ENCODE measurements at places on chromosomes 3 and 15.

GRCh38 chr15:84659904-84660781 is 2.1 kb upstream of the NMB start:
- no peak for DNase-seq

DNA sequence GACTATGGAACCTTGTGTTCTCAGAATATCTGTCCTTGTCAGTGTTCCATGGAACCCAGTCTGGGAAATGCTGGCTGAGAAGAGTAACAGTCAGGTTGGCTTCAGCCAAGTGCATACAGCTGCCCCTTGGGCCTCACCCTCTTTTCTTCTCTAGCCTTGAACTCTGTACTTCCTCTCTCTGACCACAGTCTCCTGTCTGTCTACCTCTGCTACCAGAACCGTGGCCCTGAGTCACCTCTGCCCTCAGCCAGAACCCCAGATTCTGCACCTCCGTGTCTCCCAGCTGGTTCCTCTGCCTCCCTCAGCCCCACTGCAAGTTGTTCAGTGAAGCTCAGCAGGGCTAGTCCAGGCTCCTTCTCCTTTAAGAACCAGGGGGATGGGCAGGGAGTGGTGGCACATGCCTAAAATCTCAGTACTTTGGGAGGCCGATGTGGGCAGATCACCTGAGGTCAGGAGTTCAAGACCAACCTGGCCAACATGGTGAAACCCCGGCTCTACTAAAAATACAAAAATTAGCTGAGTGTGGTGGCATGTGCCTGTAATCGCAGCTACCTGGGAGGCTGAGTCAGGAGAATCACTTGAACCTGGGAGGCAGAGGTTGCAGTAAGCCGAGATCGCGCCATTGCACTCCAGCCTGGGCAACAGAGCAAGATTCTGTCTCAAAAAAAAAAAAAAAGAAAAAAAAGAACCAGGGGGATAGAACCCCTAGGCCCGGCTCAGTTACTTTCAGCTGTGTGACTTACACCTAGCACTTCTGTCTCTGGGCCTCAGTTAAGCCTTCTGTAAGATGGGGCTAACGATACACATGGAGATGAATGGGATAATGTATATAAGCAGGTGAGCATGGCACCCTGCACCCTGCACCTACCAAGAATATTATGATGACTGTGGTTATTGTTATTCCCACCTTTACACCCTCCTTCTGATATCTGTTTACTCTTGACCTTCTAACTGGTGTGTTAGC is 24.3 kb upstream of the TATDN2 start:
- peak; percentile 51 for DNase-seq

DNA sequence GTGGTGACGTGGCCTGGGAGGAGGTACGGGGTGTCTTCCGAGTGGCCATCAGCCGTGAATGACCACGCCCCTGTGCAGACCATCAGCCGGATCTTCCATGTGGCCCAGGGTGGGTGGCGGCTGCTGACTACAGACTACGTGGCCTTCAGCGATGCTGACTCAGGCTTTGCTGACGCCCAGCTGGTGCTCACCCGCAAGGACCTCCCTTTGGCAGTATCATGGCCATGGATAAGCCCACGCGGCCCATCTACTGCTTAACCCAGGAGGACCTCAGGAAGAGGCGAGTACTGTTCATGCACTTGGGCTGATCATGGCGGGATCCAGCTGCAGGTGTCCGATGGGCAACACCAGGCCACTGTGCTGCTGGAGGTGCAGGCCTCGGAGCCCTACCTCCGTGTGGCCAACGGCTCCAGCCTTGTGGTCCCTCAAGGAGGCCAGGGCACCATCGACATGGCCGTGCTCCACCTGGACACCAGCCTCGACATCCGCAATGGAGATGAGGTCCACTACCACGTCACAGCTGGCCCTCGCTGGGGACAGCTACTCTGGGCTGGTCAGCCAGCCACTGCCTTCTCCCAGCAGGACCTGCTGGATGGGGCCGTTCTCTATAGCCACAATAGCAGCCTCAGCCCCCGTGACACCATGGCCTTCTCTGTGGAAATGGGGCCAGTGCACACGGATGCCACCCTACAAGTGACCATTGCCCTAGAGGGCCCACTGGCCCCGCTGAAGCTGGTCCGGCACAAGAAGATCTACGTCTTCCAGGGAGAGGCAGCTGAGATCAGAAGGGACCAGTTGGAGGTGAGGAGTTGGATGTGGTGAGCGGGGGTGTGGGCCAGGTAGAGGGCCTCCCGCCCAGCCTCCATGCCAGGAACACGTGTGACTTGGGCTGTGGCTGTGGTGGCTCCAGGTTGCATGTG is 178.4 kb downstream of the TBC1D2B start:
- DNase-seq: no peak

GRCh38 chr3:106425026-106425425 is 556.2 kb upstream of the CBLB start:
- DNase-seq: no peak

GRCh38 chr15:67361100-67361499 is 106.5 kb downstream of the IQCH start:
- no peak for DNase-seq

DNA sequence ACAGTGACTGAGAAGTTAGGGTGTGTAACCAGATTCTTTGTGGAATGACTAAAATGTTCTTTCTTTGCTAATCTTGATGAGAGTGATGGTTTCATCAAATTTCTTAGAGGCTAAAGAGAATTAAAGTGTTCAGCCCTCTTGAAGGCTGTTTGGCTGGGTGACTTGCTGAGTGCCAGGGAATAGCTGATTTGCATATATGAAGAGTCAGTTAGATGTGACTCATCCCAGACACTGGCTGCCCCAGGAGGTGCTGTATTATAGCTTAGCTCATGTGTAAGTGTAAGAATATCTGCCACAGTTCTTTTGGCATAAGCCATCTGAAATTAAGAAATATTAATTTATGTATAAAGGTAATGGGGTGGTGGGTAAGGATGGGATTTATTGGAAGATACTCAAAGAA is 535.1 kb downstream of the NLGN1 start:
- DNase-seq: no peak

GRCh38 chr3:144127014-144127413 is 155.4 kb downstream of the DIPK2A start:
- no peak for DNase-seq

- no peak for DNase-seq
Observed at GRCh38 chr15:44087578-44088465, 107.2 kb downstream of the FRMD5 start.

DNA sequence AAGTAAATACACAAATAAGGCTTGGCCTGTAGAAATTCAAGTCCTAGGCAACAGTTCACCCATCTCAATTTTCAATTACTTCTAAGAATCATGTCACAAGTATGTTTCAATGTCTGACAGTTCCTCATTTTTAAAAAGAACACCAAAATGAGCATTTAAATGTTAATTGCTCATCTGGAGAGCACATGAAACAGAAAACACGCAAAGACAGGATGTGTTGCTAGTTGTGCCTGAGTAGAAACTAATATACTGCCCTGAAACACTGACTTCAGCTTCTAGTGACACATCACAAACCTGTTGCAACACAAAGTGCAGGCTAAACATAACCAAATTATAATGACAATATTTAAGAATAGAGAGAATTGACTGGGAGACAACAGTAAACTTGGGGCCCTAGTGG is 167.3 kb upstream of the THBS1 start:
- no peak for DNase-seq

GRCh38 chr3:138405001-138405400 is 29.4 kb upstream of the ESYT3 start:
- DNase-seq: no peak

DNA sequence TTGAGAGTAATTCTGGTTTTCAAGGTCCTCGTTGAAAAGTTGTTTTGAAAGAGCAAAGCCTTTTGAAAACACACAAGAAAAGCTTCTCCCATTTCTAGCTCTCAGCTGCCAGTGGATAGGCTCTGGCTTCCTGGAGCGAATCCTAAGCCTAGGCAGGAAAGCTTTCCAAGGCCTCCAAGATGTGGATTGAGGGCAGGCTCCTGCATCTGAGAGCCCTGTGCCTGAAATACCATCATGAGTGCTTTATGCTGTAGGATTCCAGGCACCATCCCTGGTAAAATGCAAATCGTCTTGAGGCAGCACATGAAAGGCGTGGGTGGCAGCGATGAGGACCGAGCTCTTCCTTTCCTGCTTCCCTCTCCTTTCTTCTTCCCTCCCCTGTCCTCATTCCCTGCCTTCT is 60.7 kb upstream of the CORO2B start:
- no peak for DNase-seq

DNA sequence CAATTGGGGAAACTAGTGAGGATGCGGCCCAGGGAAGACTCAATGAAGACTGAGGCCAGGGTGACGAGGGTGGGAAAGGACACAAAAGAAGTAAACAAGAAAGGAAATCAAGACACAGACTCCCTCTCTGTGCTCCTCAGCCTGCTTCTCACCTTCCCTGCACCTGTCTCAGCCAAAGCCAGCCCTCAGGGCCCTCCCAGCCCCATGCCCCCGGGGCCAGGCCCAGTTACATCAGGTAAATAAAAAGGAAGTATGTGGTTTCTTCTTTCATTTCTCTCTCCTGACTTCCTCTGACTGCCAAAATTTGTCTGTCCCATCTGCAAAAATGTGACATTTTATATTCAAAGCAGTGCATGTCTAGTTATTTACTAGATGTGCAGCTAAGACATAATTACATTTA is 328.0 kb downstream of the UACA start:
- peak; percentile 21 for DNase-seq

- DNase-seq: no peak
Observed at GRCh38 chr3:180743813-180744590, 64.7 kb upstream of the CCDC39 start.

GRCh38 chr15:90564590-90564989 is 34.9 kb downstream of the CRTC3 start:
- DNase-seq: no peak

- DNase-seq: no peak
Observed at GRCh38 chr3:184320104-184320445, 5.7 kb downstream of the EIF4G1 start.

- no peak for DNase-seq
Observed at GRCh38 chr3:54322354-54322753, 200.0 kb downstream of the CACNA2D3 start.

GRCh38 chr3:107662124-107662507 is 139.4 kb downstream of the BBX start:
- DNase-seq: no peak

DNA sequence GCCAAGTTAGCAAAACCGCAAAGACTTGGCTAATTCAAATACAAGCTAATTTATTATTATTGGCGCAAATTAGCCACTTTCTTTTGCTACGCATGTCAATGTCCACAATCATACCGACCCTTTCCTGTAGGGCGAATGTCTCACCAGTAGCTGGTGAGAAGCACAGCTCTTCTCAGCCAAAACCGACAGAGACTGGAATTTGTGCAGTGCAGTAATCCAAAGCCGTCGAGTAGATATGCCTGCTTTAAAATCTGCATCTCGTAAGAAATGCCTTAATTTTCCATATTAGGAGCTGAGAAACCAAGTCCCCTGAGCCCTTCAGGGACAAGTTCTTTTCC is 614 bp upstream of the MINDY2 start:
- DNase-seq: peak; percentile 37

- DNase-seq: no peak
Observed at GRCh38 chr15:65580287-65580686, 30.6 kb downstream of the INTS14 start.
